Fibroblast of the aortic adventitia (primary cell): ENCODE measurements at places on chromosomes 13 and 19. TPM values are rescaled to one million over a fixed set of nuclear protein-coding genes. Genes with fewer than 3 reads are reported as not detected.

Gene WDR88
- not detected in 2 replicates for total RNA-seq

Gene KL
- total RNA-seq = 0.81 TPM in 1 of 2 replicates, not detected in the other

Gene KLK3
- not detected in 2 replicates for total RNA-seq

Gene ZNF154
- total RNA-seq = 2.3 and 2.5 TPM in 2 replicates

Gene BICRA
- total RNA-seq = 1.1 and 8.5 TPM in 2 replicates

Gene INSR
- 13.2 and 30.3 TPM in 2 replicates for total RNA-seq

Gene PLVAP
- total RNA-seq = 0.09 TPM in 1 of 2 replicates, not detected in the other

Gene IGFL1
- not detected in 2 replicates for total RNA-seq

Gene CBARP
- total RNA-seq = 2.3 and 3.1 TPM in 2 replicates

Gene URAD
- total RNA-seq = not detected in 2 replicates

Gene GPATCH1
- 7.8 and 19.2 TPM in 2 replicates for total RNA-seq

Gene ZNF546
- 7.1 and 9.7 TPM in 2 replicates for total RNA-seq

Gene KIRREL2
- total RNA-seq = 0.25 TPM in 1 of 2 replicates, not detected in the other
